GOT3 (cell line): ENCODE measurements at places on chromosomes 5 and 9.

GRCh38 chr5:64074533-64074932 lies 91.1 kb upstream of the RNF180 start:
- no peak for DNase-seq

DNA sequence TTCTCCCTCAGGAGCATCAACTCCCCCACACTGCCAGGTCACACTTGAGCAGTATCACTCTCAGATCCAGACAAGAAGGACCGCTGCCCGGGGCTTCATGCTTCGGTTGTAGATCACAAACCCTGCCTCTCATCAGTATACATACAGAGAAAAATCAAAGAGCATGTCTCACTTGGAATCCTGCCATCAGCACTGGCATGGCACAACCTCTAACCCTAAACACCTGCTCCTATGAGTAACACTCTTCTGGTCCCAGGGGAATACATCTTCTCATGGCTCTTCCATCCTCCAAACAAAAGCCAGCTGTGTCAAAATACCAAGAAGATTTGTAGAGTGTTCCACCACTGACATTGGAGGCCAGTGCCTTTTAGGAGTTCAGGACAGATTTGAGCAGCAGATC lies 84.8 kb upstream of the MIER3 start:
- DNase-seq, result no peak

GRCh38 chr5:127910307-127910956 lies 173.1 kb upstream of the SLC12A2 start:
- no peak for DNase-seq

- DNase-seq, result no peak
These were observed 170.9 kb upstream of the STK32A start for GRCh38 chr5:147063943-147064342.

GRCh38 chr9:114995681-114996221 lies 65.4 kb upstream of the TNFSF8 start:
- no peak for DNase-seq

DNA sequence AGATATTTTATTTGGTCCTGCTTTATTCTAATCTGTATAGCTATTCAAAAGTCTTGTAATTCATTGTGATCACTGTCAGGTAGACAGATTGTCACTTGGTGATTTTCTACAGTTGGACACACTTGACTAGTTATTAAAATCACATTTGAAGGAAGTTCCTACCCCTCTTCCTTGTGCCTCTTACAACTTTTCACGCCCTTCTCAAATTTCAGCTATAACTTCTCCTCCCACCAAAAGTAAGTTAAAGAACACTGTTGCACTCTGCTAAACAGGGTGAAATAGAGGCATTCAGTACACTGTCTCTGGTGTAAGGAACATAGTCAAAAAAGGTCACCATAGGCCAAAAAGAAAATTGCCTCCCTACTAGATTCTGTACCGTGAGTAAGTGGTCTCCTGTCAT lies 142.1 kb upstream of the POU5F2 start:
- no peak for DNase-seq

- DNase-seq, result no peak
These were observed 52.7 kb upstream of the TJP2 start for GRCh38 chr9:69121155-69122081.

DNA sequence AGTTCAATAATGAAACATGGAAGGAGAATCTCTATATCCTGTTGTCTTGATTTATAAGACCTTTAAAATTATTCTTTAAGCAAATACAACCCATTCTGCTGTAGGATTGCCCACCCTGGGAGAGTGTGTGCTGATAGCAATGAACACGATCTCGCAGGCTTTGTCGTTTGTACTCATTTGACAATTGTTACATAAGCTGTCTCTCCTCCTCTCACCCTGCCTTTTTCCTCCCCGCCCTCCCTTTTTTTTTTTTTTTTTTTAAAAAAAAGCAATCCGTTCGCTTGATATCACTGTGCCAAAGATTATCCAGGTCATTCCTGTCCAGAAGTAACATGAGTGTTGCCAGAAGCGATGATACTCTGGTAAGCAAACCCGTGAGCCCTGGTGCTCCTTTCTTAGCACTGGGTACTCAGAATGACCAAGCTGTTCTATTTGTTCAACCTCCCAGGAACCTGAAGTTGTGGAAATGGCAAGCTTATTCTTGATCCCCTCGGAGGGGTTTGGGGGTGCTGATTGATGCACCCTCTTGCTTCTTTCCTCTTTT lies 82.7 kb upstream of the CTSL start:
- no peak for DNase-seq

DNA sequence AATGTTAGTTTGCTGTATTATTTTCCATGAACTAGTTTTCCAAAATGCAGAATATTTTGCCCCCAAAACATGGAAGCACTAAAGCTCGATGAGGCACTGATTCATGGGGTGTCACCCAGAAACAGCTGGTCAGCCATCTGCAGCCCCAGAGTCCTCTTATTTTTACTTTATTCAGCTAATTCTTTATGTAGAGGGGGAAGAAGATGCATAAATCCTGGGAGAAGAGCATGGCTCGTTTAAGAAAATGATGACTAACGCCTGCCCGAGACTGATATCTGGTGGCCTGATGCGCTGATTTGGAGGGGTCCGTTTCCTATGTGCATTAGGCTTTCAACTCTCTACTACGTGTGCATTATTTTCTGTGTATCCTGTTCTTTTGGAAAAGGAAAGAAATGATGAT lies 390.3 kb upstream of the MEF2C start:
- no peak for DNase-seq

- no peak for DNase-seq
These were observed 131.1 kb upstream of the NR4A3 start for GRCh38 chr9:99690573-99690972.

- DNase-seq, result no peak
These were observed 403.1 kb upstream of the TRPC7 start for GRCh38 chr5:136768457-136768856.

DNA sequence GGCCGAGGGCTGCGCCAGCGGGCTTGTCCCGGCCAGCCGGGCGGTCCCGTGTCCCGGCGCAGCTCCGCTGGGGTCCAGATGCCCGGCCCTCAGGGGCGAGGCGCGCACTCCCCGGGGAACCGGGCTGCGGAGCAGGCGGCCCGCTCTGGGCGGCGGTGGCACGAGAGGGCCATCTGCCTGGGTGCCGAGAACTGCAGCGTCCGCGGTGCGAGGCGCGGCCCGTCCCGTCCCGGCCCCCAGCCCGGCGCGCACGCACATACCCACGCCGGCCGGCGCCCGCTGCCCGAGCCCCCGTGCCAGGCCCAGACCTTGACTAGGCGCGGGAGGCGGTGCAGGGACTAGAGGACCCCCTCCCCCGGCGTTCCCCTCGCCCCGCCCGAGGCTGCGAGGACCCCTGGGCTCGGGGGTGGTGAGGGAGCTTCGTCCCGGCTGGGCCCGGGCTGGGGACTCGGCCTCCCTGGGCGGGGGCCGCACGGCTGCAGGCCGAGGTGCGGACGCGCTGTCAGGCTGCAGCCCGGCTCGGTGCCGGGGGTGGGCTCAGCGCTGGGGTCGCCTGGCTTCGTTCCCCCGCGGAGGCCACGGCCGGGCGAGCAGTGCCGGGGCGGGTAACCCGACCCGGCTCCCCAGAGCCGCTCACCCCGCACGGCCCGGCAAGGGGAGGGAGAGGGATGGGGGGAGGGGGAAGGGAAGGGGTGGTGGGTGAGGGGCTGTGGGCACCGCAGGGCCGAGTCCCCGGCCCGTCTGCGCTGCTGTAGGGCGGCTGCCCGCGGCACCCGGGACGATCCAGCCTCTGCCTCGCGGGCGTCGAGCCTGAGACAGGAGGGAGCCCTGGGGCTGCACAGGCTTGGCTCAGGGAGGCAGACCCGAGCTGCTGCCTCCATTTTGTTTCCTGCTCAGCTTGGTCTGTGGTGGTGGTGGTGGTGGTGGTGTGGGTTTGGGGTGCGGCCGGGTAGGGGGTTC lies 1.2 kb upstream of the NSD1 start:
- no peak for DNase-seq

GRCh38 chr5:60271517-60271916 lies 378.0 kb upstream of the PDE4D start:
- no peak for DNase-seq

GRCh38 chr5:32852535-32852934 lies 141.4 kb downstream of the NPR3 start:
- DNase-seq, result peak; percentile 32

- DNase-seq, result no peak
These were observed 199.3 kb upstream of the PTGER4 start for GRCh38 chr5:40480392-40480791.

GRCh38 chr9:21864505-21864904 lies 62.1 kb downstream of the MTAP start:
- DNase-seq, result no peak

DNA sequence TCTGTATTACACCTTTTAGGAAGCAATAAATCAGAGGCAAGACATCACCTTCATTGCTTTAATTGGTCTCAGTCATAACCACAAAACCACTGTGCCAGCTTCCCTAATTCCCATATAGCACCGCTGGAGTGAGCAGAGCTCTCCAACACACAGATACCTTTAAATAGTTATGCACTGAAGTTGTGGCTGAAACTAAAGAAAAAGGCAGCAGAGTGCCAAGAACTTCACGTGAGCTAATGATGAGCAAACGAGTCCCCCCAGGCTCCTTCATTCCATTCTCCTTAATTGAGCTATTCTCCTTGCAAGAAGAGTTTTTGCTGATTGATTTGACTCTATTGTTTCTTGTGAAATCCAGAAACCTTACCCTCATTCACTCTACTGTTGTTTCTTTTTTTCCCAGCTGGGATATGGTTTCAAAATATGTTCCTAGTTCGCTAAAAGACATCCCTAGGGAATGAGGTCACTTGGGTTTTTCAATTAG lies 501.5 kb downstream of the SPATA31D1 start:
- DNase-seq, result no peak

DNA sequence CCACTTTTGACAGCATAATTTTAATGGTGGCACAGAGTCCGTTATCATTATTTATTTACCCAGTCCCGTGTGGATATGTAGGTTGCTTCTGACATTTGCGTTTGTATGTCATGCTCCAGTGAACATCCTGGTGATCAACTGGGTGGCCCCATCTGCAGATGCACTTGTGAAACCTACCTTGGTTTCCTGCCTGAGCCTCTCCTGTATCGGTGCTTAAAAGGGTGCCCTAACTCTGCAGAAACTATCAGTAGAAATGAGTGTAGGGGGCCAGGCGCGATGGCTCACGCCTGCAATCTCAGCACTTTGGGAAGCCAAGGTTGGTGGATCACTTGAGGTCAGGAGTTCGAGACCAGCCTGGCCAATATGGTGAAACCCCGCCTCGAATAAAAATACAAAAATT lies 92.1 kb upstream of the IER5L start:
- DNase-seq, result no peak

DNA sequence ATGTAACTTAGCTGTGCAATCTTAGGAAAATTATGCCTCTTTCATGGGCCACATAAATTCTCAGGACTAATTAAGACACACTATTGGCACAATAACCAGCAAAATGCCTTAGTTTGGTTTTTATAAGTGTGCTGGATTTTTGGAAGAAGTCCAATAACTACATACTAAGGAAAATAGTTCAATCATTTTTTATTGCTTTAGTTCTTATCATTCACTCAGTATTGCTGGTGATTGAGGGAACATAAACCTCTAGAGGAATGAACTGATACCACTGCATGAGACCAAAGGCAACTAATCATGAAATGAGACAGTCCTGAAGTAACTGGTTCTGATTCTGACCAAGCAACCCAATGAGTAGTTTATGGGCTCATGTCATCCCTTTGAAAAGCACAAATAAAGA lies 571.5 kb downstream of the PDE4D start:
- DNase-seq, result no peak

- DNase-seq, result no peak
These were observed 481.2 kb downstream of the ACTL7B start for GRCh38 chr9:108374626-108375025.

GRCh38 chr9:89978185-89978584 lies 373.4 kb downstream of the GADD45G start:
- no peak for DNase-seq

DNA sequence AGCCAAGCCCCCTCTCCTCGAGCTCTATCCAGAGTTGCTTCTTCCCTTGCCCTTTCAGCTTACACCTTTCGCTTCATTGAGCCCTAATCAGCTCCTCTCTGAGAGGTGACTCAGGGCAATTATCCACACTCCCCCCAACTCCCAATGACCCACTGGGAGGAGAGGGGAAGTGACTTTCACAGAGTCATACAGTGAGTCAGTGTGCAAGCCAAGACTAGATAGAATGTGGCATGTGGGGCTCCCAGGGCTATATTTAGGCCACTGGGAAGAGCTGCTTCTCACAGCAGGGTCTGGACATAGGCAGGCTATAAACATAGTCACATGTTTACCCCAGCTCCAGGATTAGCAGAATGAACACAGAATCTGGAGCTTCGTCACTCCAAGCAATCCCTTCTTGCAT lies 57.4 kb downstream of the NRG2 start:
- DNase-seq, result peak; percentile 42

DNA sequence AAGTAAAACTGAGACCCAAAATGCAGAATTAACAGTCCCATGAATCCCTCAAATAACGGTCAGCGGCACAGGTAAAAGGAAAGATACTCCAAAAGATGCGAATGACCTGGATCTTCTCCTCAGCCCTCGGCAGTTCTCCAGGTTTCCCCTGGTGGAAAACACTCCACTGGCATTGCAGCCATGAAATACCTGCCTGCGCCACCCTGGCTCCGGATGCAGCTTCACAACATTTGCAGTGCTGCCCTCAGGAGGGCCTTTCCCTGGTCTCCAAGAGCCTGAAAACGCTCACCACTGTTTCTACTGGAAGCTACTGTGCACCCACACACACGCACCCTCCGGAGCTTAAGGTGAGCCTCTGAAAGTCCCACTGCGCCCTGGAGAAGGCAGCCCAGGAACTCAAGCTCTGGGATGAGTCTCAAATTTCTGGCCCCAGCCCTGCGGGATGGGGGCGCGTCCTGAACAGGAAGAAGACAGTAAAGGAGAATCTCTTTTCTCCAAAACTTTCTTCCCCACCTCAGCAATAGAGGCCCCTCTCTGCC lies 612 bp downstream of the UGT3A2 start:
- no peak for DNase-seq

GRCh38 chr5:8538821-8539220 lies 669.9 kb downstream of the MTRR start:
- no peak for DNase-seq

DNA sequence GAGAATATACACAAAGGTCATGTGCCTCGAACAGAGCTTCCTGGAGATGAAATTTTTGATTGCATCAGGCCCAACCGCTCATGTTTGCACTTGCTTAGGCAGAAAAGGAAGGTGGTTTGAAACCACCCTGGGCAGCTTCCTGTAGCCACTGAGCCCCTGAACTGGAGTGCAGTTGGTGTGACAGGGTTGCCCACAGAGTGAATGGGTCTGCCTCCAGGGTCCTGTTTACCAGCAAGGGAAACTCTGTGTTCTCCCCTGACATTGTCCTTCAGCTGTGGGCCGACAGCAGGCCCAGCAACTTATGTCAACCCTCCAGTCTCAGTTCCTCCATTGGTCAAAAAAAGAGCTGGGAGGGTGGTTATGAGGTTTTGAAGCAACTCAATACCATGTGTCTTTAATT lies 289.6 kb downstream of the KIF4B start:
- DNase-seq, result no peak

GRCh38 chr5:109045710-109046109 lies 298.0 kb downstream of the FER start:
- no peak for DNase-seq

- DNase-seq, result no peak
These were observed 2.7 kb upstream of the ITK start for GRCh38 chr5:157177953-157178352.
